ENCODE measurements at places on chromosomes 7 and 10.
A peak's percentile ranks its signal among the peaks of the same experiment; 100 is the strongest.

- no peak for DNase-seq
Measured at GRCh38 chr10:102948786-102949185, 30.7 kb downstream of the CNNM2 start.

DNA sequence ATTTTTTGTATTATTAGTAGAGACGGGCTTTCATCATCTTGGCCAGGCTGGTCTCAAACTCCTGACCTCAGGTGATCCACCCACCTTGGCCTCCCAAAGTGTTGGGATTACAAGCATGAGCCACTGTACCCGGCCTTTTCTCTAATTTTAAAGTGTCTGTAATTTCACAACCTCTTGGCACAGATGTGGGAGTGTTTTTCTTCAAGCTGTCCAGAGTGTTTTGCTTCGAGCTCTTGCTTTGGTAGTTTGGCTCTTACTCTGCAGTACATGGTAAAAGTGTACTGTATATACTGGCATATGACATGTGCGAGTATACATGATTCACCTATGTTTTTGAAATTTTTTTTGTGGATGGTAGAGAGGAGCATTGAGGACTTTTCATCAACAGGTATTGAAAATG is 9.8 kb downstream of the SRGN start:
- no peak for DNase-seq

DNA sequence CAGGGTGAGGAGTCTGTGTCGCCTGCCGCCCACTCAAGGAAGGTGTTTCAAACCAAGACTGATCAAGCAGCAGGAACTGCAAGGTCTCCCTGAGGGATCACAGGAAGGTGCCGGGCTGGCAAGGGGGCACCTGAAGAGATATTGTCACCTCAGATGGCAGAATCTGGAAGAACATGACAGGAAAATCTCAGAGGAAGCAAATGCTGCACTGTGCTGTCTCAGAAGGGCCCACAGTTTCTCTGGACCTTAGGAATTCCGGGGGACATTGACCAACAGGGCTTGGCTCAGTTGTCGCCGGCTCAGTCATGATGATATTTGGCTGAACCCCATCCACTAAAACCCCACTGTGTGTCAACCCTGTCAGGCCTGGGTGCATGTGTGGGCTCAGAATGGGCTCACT is 31.9 kb upstream of the GPR26 start:
- DNase-seq: no peak

GRCh38 chr10:89894051-89894450 is 192.7 kb downstream of the KIF20B start:
- DNase-seq: no peak

- DNase-seq: no peak
Measured at GRCh38 chr10:87750001-87750671, 67.9 kb downstream of the ATAD1 start.

DNA sequence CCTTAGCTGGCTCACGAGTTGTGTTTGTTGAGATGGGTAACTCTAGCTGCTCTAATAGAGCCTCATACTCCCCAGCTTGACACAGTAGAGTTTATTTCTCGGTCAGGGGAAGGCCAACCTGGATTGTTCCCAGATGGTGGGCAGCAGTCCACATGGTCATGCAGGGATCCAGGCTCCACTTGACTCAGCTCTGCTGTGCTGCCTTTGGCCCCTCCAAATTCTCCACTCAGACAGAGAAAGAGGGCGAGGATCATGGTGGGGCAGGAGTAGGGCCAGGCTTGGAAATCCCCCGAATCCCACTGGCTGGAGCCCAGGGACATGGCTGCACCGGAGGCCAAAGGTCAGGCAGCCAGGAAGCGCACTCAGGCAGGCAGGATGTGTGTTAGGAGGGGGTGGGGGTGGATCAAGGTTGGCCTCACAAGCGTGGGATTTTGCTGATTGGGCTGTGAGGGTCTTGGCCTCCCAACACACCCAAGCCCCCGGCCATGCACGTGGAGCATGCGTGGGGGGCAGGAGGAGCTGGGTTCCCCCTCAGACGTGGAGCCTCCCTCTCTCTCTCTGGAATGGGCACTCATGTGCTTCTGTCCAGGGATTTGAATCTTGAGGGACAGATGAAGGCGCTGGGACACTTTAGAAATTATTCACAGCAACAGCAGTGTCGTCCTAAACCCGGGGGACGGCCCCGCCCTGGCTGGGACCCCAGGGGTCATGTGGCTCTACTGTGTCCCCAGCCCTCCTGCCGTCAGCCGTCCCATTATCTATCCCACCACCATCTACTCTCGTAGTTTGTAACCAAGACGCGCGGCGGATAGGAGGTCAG is 44.8 kb downstream of the PDGFA start:
- DNase-seq: no peak

DNA sequence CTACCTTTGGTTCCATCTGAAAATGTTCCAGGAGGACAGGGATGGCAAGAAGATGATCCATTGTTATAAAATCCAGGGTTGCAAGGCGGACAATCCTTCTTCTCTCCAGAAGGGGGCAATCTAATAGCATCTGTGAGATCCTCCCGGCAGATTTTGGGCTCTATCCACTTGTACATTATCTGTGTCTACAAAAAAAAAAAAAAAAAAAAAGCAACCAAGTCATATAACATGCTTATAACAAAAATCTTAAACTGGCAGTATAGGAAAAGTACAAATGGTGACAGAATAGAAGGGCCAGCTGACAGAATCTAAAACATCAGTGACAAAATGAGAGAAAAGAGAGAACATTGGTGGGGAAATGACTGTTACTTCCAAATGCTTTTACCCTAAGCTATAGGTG is 132.7 kb downstream of the ELAPOR2 start:
- DNase-seq: peak; percentile 36

DNA sequence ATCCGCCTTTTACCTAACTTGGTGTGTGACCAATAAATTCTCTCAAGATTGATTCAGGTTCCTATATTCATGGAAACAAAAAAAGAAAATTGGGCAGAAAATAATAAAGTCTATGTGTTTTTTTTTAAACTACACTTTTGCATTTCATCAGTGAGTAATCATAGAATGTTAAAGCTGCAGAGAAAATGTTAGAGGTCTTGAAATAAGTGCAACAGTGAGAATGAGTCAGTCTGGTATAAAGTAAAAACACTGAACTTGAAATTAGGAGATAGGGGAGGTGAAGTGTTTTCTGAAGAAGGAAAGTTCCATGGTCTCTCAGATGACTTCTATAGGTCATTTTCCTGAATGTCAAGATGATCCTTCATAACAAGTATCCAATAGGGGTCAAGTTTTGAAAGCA is 202.6 kb upstream of the NRP1 start:
- no peak for DNase-seq

DNA sequence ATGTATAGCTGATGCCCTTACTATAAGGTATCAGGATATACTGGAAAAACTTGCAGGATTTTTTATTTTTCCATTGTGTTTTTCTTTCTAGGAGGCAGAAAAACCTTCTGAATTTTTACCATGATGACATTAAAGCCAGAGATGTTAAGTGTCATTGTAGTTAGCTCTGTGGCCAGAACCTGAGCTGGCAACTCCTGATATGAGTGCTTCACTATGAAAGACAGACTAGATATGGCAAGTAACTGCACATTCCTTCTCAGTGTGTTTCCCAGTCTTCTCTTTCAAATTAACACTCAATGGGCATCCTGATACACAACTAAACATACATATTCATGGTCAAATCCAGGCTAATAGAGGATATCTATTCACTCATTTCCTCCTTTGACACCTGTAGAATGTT is 166.2 kb downstream of the CTTNBP2 start:
- no peak for DNase-seq

- no peak for DNase-seq
Measured at GRCh38 chr7:79268730-79269129, 184.7 kb downstream of the MAGI2 start.

DNA sequence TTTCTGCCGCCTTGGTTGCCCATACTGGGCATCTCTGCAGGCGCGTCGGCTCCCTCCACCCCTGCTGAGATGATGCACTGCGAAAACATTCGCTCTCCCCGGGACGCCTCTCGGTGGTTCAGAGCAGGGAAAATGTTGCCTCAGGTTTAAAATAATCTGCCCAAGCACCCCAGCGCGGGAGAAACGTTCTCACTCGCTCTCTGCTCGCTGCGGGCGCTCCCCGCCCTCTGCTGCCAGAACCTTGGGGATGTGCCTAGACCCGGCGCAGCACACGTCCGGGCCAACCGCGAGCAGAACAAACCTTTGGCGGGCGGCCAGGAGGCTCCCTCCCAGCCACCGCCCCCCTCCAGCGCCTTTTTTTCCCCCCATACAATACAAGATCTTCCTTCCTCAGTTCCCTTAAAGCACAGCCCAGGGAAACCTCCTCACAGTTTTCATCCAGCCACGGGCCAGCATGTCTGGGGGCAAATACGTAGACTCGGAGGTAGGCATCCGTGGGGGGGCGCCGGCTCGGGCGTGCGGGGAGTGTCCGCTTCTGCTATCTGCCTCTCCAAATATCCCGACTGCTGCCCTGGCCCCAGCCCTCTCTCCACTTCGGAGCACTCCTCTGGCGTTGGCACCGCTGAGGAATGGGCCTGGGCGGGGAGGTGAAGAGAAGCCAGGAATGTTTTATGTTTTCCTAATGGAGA is at the start of gene CAV1:
Gene CAV1, plus strand, starts transcription at position 428 of the 689 bp plus-strand sequence. Its CDS starts 27 bp downstream, at position 455.
- DNase-seq: no peak

DNA sequence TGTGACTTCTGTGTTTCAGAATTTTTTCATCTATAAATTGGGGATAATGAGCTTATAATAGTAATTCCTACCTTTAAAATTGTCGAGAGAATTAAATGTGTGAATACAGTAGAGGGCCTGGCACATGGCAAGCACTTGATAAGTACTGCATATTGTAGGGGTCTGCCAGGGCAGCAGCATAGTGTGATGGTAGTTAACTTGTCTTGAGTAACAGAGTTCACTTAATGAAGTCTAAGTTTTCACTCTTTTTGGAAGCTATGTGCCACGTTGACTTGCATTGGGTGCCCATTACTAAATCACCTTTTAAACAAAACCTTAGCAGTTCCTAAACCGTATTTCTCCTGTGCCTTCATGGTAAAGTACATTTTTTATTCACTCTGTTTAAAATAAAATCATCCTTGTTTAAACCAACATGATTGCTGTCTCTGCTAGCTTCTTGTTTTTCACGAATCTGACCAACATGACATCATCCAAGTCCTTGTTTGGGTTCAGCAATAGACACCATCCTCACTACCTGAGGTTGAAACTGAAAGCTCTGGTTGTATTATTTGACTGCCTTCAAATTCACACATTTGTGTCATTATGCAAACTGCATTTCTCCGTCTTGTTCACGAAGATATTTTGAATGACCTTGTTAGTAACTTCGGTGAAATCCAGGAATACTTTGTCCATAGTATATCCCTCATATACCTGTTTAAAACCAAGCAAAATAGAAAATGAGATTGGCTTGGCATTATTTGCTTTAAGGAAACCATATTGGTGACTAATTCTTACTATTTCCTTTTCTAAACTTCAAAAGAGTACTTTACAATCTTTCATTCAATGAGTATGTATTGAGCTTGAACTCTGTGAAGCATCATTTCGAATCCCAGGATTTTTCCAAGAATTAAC is 340.2 kb downstream of the SUGCT start:
- DNase-seq: no peak

- DNase-seq: no peak
Measured at GRCh38 chr7:2919256-2919655, 75.1 kb upstream of the GNA12 start.

DNA sequence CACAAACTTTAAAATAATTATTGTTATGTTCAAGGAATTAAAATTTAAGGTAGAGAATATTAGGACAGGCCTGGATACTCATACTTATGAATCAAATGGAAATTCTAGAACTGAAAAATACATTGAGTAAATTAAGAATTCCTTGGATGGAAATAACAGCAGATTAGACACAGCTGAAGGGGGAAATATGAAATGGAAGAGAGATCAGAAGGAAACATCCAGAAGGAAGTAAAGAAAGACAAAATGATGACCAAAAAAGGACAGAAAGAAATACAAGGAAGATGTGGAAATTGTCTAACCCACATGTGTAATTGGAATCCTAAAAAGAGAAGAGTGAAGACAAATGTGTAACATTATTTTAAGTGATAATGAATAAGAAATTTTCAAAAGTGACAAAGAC is 128.9 kb downstream of the ATRNL1 start:
- no peak for DNase-seq

- DNase-seq: no peak
Measured at GRCh38 chr7:80918909-80919721, at the start of gene SEMA3C. Gene SEMA3C (minus strand): TSS chr7:80919051. CDS start chr7:80916781, 2,270 bp downstream.

GRCh38 chr7:92313055-92313454 is 67.3 kb downstream of the ANKIB1 start:
- no peak for DNase-seq

DNA sequence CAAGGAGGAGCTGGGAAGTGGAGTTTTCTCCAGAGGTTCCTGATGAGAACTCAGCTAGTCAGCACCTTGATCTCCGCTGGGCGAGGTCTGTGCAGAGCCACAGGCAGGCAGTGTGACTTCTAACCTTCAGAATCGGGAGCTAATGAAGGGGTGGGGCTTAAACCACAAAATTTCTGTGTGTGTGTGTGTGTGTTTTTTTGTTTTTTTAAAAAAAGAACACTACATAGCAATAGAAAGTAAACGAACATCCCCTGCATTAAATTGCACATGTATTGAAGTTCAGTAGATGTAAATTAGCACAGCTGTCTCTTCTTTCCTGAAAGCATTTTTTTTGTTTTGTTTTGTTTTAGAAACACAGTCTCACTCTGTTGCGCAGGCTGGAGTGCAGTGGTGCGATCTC is 46.2 kb downstream of the RBM17 start:
- no peak for DNase-seq

DNA sequence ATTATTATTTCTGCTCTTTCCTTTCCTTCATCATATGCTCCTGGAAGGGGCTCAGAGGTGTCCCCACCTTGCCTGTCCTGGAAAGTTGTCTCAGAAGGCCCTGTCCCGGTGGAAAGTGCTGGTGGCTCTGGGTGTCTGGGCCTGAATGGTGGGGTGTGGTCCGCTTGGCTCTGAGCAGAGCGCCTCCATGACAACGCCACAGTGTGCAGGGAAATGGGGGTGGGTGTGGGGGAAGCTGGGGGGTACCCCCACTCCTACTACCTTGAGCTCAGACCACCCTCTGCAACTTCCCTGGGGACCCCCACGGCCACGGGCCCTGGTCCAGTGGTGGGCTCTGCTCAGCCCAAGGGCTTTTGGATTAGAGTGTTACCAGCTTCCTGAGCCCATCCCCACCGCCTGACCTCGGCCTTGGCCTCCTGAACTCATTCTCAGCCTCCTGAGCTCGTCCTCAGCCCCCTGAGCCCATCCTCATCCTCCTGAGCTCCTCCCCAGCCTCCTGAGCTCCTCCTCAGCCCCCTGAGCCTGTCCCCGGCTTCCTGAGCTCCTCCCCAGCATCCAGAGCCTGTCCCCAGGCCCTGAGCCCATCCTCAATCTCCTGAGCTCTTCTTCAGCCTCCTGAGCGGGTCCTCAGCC is 106.4 kb upstream of the FAM20C start:
- no peak for DNase-seq

DNA sequence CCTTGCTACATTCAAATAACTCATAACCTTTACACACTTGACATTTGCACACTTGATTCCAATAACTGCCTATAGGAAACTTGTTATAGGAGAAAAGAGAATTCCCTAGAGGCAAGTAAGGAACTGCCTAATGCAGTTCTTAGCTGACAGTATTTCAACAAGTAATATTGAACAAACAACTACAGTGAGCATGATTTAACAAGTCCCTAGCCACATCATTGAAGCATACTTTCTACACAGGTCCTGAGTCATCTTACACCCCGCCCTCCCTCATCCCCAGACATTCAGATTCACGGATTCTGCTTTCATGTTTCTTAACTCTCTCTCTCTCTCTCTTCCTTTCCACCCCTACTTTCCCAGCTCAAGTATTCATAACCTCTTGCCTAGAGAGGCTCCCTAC is 153.5 kb downstream of the LSM5 start:
- DNase-seq: no peak

GRCh38 chr10:121735263-121735662 is 137.0 kb upstream of the FGFR2 start:
- DNase-seq: no peak

Data from activated CD4-positive, alpha-beta T cell treated with anti-CD3 and anti-CD28 coated beads, Interleukin-2, amount 50 U/mL, for 24 hours (primary cell).